HFF-Myc (cell line): ENCODE measurements at places on chromosomes 16 and 17.
A peak's percentile ranks its signal among the peaks of the same experiment; 100 is the strongest.

DNA sequence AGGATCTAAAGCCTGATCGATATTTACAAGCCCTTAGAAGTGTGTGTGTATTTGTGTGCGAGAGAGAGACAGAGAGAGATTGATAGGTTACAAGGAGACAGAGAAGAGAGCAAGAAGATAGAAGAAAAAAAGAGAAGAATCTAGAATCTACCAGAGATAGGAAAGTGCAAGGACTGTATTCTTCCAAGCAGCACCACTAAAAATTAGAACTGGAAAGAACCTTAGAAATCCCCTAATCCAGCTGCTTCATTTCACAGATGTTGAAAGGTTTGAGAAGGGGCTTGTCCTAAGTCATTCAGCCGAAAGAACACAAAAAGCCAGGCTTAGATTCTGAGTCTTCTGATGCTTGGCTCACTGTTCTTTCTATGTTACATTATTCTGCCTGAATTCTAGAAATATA lies 92.2 kb downstream of the HS3ST3A1 start:
- no peak for DNase-seq

DNA sequence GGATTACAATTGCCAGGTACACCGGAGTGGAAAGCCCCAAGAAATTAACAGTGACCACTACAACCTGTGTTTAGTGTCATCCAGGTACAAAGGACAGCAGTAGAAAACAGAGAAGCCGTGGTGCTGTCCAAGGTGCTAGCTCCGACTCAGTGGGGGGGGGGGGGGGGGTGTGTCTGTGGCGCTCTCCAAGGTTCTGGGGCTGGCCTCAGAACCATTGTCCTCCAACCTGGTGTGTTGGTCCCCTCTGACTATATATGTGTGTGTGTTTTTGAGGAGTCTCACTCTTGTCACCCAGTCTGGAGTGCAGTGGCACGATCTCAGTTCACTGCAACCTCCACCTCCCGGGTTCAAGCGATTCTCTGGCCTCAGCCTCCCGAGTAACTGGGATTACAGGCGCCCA lies 5.8 kb upstream of the ZNF23 start:
- DNase-seq: no peak

DNA sequence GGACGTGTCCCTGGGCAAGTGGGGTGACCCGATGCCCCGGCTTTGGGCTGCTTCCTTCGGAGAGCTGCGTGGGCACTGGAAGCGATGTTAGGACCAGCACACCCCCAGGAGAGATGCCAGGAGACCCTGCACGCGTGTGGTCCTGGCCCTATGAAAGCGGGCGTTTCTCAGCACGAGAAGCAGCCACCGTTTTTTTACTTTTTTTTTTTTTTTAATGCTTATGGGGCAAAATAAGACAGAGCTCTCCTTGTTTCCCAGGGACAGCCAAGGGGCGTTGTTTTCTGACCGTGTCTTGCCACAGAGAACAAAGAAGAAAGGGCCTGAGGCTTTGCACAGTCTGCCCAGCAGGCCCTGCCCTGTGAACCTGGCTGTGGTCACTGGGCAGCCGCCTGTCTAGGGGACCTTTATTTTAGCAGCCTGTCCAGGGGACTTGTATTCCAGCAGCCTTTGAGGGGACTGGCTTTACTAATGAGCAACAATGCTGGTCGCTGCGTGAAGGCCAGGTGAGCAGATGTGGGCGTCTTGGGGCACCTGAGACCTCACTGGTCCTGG lies 996 bp downstream of the SLC25A10 start:
- no peak for DNase-seq

- no peak for DNase-seq
Measured at GRCh38 chr16:787978-788398, at the start of gene RPUSD1. Gene RPUSD1 (minus strand): TSS chr16:788381. CDS start chr16:787737, 644 bp downstream.

DNA sequence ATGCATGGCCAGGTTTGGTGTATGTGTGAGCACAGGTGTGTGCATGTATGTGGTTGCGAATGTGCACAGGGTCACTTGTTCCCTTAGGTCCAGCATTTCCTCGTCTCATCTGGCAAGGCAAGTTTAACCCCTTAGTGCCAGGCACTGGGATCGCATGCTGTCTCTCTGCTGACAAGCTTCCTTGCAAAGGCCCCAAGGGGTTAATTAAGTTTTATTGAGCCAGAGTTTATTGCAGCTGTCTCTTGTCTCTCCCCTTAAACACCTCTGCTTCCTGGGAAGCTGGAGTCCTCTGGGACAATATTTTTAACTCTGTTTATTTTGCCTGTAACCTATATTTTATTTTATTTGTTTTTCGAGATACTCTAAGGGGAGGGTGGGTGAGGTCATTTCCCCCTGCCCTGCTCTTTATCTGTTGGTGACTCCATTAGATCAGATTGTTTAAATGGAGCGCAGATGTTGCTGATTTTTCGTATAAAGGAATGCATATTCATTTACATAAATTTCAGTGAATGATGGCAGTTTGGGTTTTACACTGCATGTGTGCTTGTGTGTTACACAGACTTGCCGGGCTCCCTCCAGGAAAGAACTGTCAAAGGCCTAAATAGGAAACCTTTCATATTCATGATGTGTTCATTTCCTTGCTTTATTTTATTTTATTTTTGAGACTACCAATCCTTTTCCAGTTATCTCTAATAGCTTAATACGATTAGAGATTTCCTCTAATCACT lies 99.7 kb downstream of the CBLN1 start:
- DNase-seq: no peak

DNA sequence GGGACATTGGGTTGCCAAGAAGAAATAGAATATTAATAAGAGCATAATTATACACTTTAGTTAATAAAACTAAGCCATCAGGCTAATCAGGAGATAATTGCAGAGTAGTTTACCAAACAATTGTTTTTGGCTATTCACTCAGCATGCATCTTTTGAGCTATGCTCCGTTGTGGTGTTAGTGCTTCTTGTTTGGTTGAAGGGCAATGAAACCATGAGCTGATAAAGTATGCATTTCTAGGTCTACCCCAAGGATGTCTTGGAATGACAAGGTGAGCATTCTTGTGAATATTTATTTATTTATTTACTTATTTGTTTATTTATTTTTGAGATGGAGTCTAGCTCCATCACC lies 6.4 kb downstream of the HLF start:
- DNase-seq: no peak

DNA sequence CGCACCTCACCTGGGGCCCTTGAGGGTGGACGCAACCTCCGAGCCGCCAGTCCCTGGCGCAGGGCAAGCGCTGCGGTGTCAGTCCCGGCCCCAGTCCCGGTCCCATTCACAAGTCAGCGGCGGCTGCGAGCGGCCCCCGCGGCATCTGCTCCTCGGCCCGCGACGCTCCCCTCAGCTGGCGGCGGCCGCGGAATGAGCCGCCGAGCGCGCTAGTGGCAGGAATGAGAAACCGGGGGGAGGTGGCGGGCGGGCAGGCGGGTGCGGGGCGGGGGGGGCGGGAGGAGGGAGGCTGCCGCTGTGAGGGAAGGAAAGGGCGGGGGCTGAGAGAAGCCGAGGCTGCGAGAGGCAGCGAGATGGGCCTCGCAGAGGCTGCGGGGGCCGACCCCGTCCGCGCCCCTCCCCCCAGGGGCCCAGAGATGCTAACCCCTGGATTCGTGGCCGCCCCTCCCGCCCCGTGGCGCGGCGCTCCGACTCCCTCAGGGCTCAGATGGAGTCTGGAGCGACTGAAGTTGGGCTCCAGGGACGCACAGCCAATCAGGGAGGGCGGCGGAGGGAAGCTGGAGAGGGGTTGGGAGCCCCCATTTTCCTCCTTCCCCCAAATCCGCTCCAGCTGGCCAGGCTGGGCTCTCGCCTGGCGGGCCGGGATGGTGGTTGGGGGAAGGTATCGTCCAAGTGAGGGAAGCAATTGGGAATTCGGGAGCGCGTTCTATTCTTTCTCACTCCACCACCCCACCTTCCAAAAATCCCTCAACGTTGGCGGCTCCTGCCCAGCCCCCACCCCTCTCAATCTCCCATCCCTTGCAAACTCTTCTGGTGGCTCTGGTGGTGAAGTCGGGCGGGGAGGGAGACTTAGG lies at the start of gene CDH11:
Gene CDH11, minus strand, starts transcription at position 194 of the 854 bp plus-strand sequence. CDS start 117,194 bp downstream, outside the sequence.
- no peak for DNase-seq

GRCh38 chr17:63998050-63998720 lies at the start of gene PRR29:
Gene PRR29 (plus strand): TSS chr17:63998351. CDS start chr17:63998365, 14 bp downstream.
- no peak for DNase-seq

DNA sequence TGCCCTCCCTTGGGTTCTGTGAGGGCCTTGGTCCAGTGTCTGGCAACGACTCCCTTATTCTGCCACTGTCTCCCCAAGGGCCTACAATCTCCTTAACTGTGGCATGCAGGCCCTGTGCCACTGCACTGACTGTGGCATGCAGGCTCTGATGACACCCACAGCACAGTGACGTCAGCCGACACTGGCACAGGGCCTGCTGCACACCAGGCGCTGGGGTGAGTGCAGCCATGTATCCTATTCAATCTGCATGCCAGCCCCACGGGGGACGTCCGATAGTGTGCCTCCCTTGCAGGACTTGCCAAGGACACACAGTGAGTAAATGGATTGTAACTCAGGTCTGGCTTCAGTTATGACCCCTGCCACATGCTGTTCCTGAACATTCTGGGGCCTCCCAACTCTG lies 39.8 kb upstream of the RASD1 start:
- no peak for DNase-seq

- no peak for DNase-seq
Measured at GRCh38 chr17:57294629-57295501, 38.5 kb downstream of the MSI2 start.

GRCh38 chr17:29747660-29748059 lies 124.9 kb upstream of the CORO6 start:
- DNase-seq: no peak

GRCh38 chr17:39173080-39173479 lies 7.1 kb upstream of the ARL5C start:
- DNase-seq: no peak

- no peak for DNase-seq
Measured at GRCh38 chr17:77604301-77604972, 354.1 kb upstream of the TNRC6C start.

GRCh38 chr16:79758615-79759346 lies 158.2 kb upstream of the MAF start:
- DNase-seq: no peak

DNA sequence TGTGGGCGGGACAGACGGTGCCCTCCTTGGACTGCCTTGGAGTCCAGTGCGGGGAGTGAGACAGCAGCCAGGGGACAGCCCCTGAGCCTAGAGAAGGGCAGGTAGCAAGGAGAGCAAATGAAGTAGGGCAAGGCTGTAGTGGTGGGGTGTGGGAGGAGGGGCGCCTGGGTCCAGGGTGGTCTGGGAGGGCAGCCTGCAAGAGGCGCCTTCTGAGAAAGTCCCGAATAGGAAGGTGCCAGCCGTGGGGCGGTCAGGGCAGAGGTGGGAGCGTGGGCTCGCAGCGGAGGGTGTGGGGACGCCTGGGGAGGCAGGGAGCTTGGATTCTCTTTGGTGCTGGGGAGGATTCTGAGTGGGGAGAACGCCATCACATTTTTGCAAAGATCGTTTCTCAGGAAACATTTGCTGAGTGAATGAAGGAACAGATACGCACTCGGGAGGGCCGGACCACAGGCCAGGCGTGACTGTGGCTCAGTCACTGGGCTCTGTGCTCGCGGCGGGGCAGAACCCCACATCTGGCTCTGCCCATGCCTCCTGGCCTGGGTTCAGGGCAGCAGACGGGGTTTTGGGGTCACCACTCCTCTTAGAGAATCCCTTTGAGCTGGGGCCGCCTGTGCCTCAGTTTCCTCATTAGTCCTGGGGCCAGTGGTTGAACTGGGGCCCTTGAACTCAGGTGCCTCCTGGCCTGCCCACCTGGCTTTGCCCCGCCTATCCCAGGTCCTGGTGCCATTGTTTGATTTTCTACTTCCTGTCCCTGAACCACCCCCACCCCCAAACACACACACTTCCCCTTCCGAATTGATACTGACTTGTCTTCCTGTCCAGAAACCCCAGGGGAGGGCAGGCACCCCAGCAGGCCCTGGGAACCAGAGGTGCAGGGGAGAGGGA lies 4.2 kb downstream of the SNN start:
- DNase-seq: no peak

GRCh38 chr16:87791295-87792204 lies 25.8 kb upstream of the KLHDC4 start:
- no peak for DNase-seq

DNA sequence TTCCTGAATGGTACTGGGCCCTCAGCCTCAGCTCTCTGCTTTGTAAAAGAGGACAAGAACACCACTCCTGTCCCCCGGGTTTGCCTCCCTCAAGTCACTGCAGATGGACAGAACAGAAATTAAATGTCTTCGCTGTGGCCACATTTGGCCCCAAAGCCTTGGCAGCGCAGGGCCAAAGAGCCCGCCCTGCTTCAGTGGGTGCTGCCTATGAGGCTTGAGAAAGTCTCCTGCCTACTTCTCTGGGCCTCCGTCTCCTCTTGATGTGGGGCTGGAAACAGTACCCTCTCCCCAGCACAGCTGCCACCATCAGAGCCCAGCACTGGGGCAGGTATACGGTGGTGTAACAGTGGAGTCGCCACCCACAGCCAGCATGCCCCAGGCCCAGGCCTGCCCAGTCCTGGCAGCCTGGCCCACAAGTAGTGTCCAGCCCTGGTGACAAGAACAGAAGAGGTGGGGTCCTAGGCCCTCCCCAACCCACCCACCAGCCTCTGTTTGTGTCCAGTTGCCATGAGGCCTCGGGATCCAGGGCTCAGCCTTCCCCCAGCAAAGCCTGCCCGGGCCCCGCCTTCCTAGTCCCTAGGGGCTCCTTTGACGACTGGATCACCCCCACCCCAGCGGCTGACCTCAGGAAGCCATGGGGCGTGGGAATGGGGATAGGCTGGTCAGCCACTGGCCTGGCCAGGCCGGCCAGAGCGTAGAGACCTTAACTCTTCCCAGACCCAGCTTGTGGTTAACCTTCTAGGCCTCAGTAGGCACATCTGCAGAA lies 3.9 kb upstream of the TPPP3 start:
- DNase-seq: no peak

- no peak for DNase-seq
Measured at GRCh38 chr17:79625706-79626105, 14.9 kb upstream of the RBFOX3 start.

GRCh38 chr17:36773039-36773438 lies 164.2 kb upstream of the LHX1 start:
- DNase-seq: no peak

GRCh38 chr17:29559640-29560039 lies 7.2 kb downstream of the ABHD15 start:
- no peak for DNase-seq

DNA sequence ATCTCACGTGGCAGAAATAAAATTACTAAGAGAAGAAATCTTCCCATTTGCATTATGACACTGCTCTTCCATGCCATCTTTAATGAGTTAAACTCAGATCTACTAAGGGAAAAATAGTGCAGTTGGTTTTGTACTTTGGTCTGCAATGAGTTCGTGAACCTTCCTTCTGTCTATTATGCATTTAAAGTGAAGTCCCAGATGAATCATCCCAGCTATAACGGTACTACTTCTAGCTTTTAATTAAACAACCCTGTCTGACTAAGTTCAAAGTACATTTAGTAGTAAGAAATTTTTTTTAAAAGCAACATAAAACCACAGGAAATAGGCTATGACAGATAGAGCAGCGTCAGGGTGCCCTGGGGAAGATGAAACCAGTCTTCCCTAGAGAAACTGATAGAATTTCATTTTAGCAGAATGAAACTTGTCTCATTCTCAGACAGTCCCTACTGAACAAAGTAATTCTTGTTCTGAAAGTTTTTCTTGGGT lies 1.8 kb downstream of the TMIGD1 start:
- DNase-seq: peak; percentile 31

GRCh38 chr16:66360624-66361324 lies 5.7 kb upstream of the CDH5 start:
- no peak for DNase-seq
